ENCODE measurements at places on chromosomes 3 and 15. TPM values are rescaled to one million over a fixed set of nuclear protein-coding genes. Genes with fewer than 3 reads are reported as not detected.

DNA sequence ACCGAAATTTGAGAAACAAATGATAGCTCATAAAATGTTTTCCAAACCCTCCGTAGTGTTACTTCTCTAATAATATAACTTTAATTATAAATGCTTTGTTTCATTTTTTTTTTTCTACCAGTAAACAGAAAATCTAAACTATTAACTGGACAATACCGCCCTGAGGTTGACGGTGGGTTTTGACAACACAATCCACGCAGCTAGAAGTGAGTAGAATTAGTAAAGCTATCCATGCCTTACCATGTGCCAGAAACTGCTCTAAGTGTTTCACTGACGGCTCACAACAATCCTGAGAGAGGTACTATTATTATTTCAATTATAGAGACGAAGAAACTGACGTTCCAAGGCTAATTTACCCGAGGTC, 410 bp downstream of the NDUFAF1 start:
- no peak for DNase-seq

DNA sequence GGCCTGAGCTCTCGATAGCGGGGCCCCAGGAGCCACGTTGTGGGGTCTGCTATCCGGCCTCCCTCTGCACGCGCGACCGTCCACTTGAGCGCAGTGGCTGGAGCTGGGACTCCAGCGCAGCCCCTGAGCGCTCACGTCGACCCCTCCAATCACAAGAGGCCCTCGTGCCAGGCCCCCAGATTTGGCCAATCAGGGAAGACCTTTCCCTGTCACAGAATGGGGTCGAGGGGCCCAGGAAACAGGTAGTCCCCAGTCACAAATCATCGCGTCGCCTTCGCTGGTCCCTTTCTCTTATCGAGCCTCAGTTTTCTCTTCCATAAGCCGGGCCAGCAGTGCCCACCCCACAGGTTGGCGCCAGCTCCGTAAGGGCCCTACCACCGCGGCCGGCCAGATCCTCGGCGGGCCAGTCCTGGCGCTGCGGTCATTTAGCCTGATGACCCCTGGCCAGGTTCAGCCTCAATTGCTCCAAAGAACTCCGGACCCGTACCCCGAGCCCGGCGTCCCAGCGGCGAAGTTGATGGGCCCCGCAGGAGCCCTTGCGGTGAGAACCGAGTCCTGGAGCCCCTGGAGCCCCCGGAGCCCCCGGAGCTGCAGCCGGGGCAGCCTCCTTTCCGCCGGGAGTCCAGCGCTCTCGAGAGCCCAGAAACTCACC, 435 bp downstream of the ALDH1L1 start:
- DNase-seq: peak; percentile 73

- no peak for DNase-seq
Measured at GRCh38 chr3:48077815-48078214, 61.6 kb upstream of the MAP4 start.

DNA sequence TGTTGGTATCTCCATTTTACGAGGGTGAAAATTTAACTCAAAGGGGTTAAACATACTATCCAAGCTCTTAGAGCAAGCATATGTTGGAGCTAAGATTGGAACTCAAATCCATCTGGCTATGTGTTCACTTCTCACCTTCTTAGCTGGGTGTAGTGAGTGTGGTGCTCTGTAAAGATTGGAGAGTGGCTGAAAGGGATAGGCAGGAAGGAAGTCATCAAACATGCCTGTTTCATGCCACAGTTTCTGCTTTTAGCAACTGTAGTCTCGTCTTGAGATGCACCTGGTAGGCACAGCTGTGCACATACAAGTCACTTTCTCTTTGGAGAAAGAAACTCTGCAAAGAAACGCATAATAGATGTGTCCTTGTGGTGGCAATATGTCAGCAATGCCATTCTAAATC, 189.1 kb upstream of the MDFIC2 start:
- DNase-seq: no peak

DNA sequence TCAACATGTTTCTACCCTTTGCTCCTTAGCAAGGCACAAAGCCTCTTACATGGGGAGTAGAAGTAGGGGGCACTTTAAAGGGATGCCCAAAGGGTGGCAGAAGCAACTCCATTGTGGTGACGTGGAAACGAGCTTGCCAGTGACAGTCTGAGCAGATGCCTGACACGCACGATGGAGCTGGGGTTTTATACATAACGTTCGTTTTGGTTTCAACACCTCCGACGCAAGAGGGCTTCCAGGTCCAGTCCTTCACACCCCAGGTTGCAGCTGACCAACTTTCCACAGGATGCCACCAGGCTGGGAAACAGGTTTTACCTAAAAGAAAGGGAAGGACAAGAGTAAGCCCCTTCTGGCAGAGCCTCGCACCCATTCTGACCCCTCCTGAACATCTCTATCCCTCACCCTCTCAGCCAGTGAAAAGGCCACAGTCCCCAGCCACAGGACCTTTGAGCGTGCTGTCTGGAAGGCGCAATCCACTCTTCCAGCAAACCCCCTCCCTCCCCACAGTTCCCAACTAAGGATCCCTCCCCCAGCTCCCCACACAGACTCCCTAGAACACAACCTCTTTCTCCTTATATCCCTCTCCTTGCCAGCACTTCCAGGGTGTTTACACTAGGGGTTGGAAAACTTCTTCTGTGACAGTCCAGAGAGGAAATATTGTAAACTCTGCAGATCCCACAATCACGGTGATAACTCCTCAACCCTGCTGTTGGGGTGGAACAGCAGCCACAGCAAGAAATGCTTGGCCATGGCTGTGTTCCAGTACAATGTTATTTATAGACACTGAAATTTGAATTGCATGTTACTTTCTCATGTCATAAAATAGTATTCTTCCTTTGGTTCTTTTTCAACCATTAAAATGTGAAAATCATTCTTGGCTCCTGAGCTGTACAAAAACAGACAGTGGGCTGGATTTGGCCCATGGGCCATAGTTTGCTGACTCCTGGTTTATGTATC, 36.2 kb downstream of the FAM174B start:
- DNase-seq: no peak

- no peak for DNase-seq
Measured at GRCh38 chr3:186613637-186614265, 891 bp downstream of the AHSG start.

DNA sequence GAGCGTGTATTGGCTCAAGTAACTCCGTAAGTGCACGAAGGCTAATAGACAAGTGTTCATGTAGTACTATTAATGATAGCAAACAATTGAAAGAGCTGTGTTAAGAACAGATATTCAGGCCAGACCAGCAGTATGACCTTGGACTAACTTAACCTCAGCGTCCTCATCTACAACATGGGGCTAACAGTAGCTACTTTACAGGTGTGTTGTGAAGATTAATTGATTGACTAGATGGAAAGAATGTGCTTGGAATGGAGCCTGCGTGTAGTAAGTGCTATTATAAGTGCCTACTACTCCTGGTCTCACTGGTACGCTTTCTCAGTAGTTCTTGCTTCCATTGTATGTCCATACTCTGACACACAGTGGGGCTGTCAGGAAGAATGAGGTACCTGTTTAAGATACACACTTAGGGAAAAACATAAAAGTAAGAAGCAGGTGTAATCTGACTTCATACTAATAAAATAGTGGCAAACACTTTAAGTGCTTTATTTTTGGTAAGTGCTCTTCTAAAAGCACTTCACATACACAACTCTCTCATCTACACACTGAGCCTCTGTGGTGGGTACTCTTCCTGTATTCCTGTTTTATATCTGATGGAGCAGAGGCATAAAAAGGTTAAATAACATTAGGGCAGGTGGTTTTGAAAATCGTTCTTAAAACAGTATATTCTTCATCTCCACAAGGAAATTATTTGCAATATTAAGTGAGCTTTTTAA, 24.3 kb upstream of the FBXL22 start:
- DNase-seq: no peak

DNA sequence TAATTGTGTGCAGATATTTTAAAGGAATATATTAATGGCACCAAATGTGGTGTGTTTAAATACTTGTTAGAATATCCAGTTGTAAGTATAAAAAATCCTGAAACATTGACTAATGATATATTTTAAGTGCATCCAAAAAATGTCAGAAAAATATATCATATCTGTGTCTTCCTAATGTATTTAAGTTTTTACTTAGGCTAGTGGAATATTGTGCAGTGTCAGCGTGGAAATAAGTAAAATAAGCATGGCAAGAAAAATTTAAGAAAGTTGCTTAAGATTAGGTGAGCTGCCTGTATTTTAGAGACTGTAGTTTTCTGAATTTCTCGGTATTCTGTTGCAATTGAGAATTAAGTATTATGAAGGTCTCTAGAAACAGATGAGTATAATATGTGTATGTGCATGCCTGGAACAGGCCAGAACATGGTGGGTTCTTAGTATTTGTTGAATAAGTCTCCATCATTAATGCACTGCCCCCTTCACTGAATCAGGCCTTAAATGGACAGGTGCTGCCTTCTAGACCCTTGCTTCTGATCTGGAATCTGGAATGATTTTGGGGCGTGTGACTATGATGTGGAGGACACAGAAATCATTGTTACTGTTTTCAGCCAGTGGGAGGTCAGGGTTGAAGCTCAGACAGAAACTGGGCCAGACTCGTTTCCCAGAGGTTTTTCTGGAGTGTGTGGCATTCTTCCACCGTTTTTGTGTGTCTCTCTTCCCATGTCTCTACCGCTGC, 86.1 kb downstream of the TRAK1 start:
- DNase-seq: no peak

DNA sequence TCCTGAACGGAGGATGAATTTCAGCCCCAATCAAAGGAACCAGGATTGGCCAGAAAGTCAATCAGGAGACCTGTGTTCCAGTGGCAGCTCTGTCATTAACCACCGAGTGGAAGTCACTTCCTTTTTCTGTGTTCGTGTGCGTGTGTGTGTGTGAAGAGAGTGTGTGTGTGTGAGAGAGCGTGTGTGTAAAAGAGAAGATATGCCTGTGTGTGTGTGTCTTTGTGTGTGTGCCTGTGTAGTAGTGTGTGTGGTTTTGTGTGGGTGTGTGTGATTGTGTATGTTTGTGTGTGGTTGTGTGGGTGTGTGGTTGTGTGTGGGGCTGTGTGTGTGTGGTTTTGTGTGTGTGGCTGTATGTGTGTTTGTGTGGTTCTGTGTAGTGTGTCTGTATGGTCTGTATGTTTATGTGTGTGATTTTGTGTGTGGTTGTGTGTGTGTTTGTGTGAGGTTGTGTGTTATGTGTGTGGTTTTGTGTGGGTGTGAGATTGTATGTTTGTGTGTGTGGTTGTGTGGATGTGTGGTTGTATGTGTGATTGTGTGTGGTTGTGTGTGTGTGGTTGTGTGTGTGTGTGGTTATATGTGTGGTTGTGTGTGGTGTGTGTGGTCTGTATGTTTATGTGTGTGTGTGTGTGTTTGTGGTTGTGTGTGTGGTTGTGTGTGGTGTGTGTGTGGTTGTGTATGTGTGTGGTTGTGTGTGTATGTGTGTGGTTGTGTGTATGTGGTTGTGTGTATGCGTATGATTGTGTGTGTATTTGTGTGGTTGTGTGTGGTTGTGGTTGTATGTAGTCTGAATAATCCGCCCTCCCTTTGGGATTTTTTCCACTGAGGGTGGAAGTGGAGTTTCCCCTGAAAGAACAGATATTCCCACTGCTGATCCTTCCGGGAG, 314.4 kb downstream of the SHQ1 start:
- peak; percentile 52 for DNase-seq

DNA sequence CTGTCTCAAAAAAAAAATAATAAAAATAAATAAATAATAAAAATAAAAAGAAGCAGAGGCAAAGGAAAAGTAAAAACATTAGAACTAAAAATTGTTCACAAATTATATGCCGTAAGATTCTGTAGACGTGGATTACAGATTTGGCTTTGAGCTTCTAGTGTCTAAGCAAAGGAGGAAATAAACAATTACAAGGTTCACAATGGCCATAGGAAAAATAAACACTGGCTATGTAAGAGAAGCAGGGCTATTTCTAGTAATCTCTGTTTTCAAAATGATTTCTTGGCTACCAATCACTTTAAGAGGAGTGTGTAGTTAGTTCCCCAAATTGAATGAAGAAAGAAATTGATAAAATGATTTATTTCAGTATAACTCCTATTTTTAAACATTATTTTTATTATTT, 54.5 kb downstream of the TMEM41A start:
- DNase-seq: no peak

DNA sequence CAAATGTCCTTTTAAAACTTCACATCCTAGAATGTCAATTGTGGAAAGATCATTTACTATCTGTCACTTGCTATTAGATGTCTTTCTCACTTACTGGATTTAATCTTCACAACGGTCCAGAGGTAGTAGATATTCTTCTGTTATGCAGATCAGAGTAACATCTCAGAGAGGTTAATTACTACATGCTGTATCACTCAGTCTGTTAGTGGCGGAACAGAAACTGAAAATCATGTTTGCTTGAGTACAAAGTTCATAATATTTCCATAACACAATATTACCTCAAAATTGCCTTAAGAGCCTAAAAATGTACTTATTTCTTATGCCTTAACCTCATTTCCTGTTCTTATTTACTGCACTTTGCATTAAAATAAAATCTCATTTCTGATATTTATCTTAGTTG, 28.6 kb upstream of the GPR149 start:
- DNase-seq: no peak

- DNase-seq: no peak
Measured at GRCh38 chr3:128844502-128844901, 34.9 kb upstream of the ACAD9 start.

DNA sequence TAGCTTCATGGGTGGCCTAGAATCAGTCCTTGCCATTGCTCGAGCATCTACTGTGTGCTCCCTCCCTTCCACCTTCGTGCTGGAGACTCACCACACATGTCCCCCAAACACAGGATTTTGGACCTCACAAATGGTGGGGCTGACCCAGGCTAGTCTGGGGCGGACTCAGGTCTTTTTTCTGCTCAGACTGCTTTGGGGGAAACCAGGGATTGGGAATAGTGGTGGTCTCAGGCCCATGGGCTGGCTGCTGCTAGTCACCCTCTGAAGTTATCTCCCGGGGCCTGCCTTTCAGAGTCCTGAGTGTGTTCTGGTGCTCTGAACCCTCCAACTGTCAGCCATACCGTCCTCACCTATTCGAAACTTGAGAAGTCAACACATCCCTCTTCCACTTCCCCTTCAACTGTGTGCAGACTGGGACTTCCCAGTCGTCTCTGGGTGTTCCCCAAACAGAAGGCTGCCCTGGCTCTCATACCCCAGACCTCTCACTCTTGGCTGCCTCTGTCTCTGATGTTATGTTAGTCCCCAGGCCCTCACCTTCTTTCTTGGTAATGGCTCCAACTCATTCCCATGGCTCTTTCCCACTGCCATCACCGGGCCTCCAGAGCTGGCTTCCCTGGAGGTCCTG, 46.0 kb downstream of the PPCDC start:
- DNase-seq: no peak

- DNase-seq: no peak
Measured at GRCh38 chr15:29870495-29871151, 48.4 kb upstream of the TJP1 start.

- no peak for DNase-seq
Measured at GRCh38 chr3:152183473-152183872, 85.3 kb upstream of the MBNL1 start.

Gene FGF12
- 1.2 TPM for total RNA-seq

Gene FAM174B
- 10.3 TPM for total RNA-seq

Gene REC114
- not detected for total RNA-seq

Gene SAMMSON
- total RNA-seq: 25.6 TPM

Gene MASP1
- 6.0 TPM for total RNA-seq

Gene ALDH1L1
- 10.9 TPM for total RNA-seq

Gene EPHB3
- 9.0 TPM for total RNA-seq

Gene ATP13A5
- not detected for total RNA-seq

Gene NRG4
- total RNA-seq: not detected

Gene TMEM45A
- 39.2 TPM for total RNA-seq

Gene RBP2
- not detected for total RNA-seq

Gene STAB1
- total RNA-seq: 339 TPM

Gene RPSA
- total RNA-seq: 479 TPM

Gene EXD1
- not detected for total RNA-seq

Gene SOX2
- total RNA-seq: 0.29 TPM

Data from aorta (tissue), 5 donors.